ENCODE measurements at places on chromosomes 13 and 19. TPM values are rescaled to one million over a fixed set of nuclear protein-coding genes. Genes with fewer than 3 reads are reported as not detected.

Gene VASP
- total RNA-seq = 46.8 TPM

Gene CAMSAP3
- 0.25 TPM for total RNA-seq

DNA sequence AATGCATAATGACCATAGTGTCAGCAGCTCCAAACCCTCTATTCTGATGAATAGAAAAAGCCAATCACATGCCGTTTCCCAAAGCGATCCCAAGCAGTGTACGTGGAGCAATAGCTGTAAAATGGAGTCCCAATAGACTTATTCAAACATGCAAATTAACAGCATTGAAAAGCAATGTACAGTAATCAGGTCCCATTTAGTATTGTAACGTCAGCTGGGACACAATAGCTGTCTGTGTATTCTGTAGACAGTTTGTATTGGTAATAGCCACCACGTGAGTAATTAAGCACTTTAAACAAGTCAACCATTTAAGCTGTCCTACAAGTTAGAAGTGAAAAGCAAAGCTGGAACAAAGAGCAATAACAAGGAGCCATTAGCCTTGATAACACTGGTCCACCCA lies 698.2 kb downstream of the PCDH17 start:
- H3K4me3 ChIP-seq = no peak overlapping the region
- no peaks in the 10 kb centered on the region for H3K4me1 ChIP-seq

- no peak overlapping the region for H3K4me3 ChIP-seq
- H3K4me1 ChIP-seq = peaks cover 32% of the 10 kb centered on the region
- no peaks in the 10 kb centered on the region for H3K27me3 ChIP-seq
- no peak for DNase-seq
- H3K36me3 ChIP-seq = no peaks in the 10 kb centered on the region
Measured at GRCh38 chr13:40477623-40478608, 188.5 kb downstream of the FOXO1 start.

DNA sequence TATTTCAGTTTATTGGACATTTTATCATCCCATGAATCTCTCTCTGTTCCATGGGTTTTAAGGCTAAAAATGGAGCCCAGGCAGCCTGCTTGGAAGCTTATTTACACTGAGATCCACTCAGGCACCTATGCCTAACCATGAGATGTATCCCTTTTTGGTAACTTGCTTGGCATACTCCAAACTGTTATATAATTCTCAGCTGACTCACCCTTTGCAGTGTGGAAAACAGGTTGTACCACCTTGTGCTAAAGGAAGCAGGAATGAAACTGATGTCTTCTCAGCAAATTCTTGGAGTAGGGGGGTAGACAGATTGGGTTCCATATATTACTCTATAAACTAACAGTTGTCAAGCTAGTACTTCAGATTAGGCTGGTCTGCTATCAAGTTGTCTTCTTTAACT lies 483.6 kb downstream of the KLF5 start:
- H3K27me3 ChIP-seq = no peaks in the 10 kb centered on the region
- no peak for DNase-seq
- no peaks in the 10 kb centered on the region for H3K4me1 ChIP-seq
- H3K4me3 ChIP-seq = no peak overlapping the region
- no peak overlapping the region for H3K27ac ChIP-seq
- no peaks in the 10 kb centered on the region for H3K36me3 ChIP-seq

Data from heart left ventricle (tissue), 16 donors.